Stimulated activated CD4-positive, alpha-beta T cell treated with anti-CD3 and anti-CD28 coated beads, Interleukin-4, amount 100 ng/mL, for 1 hour (primary cell): ENCODE measurements at places on chromosomes 7 and 10.

DNA sequence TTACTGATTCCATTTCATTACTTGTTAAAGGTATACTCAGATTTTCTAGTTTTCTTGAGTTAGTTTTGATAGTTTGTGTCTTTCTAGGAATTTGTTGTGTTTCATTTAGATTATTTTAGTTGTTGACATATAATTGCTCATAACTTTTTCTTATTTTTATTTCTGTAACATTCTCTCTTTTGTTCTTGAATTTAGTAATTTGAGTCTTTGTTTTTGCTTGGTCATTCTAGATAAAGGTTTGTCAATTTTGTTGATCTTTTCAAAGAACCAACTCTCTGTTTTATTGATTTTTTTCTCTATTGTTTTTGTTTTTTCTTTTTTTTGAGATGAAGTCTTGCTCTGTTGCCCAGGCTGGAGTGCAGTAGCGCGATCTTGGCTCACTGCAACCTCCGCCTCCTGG, 7.2 kb downstream of the EXOC6 start:
- DNase-seq, result no peak

- DNase-seq, result no peak
Measured at GRCh38 chr7:46604241-46604661, 683.2 kb upstream of the IGFBP3 start.

DNA sequence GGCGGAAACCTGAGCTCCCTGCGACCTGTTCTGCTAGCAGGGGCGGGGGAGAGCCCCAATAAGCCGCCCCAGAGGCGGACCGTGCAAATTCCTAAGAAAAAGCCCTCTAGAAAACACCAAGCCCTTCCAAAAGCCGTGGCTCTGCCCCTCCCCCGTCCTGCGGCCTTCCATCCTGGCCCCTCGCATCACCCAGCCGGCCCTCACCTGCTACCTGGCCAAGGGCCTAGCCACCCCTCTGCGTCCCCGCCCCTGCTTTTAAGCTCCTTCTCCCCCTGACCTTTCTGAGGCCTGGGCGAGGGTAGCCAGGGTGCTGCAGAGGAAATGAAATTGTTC, 24.9 kb downstream of the SKIDA1 start:
- no peak for DNase-seq

- no peak for DNase-seq
Measured at GRCh38 chr7:20896996-20897395, 110.3 kb upstream of the SP8 start.

GRCh38 chr7:18037609-18038008, 10.0 kb upstream of the PRPS1L1 start:
- DNase-seq, result no peak

DNA sequence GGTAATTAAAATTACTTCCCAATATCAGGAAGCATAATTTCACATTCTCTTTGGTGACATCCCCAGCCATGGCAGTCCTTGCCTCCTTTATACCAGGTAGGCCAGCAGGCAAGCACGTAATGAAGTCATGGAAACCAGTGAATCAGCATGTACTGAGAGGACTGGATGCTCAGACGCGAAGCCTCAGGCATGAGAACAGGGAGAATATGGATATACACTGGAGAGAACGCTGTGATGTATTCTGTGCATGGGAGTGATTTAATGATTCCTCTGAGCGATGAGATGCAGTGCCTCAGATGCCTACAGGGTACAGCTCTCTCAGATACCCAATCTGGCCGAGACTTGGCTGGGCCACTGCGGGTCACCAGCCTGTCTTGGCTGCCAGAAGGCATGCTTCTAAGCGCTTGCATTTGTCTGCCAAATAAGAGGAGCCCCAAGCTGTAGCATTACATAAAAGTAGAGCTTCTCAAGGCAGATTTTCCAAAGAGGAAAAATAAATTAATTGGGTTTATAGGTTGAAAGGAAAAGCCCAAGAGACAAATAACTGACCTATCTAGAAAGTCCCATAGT, 238.1 kb downstream of the RELN start:
- DNase-seq, result no peak

GRCh38 chr7:86644282-86645224, 844 bp downstream of the GRM3 start:
- no peak for DNase-seq

DNA sequence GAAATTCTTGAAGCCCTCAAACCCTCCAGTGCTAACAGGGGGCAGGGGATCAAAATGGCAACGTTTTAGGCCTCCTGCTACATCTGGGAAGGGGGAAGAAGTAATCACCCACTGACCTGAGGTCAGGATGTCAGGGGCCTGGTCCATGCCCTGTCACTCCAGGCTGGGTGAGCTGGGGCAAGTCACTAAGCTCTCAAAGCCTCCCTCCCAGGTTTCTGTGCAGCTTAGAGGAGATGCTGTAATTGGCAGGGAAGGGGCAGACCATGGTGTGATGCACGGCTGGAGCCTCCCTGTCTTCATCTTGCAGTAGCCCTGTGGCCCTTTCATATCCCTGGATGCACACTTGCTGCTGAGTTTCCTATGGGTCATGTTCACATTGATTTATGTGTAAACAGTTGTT, 27.2 kb downstream of the LEP start:
- DNase-seq, result no peak

DNA sequence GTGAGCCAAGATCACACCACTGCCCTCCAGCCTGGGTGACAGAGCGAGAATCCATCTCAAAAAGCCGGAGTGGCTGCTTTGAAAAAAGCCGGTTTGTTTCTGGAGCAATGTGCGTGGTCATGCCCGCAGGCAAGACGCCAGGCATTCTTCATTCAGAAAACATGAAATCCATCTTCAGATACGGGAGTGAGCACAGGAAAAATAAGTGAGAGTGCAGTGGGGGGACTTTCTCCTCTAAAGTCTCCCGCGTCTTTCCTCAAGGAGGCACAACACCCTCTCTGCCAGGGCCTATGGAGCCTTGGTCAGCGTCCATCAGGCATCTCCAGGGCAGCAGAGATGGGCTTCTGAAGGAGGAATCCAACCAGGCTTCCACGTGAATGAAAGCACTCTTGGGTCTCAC, 62.3 kb upstream of the DGKI start:
- no peak for DNase-seq

GRCh38 chr7:131233193-131233592, 94.5 kb upstream of the MKLN1 start:
- DNase-seq, result no peak

GRCh38 chr10:67452892-67453291, 243.1 kb downstream of the CTNNA3 start:
- DNase-seq, result no peak

GRCh38 chr10:49486009-49486408, 52.9 kb downstream of the ERCC6 start:
- no peak for DNase-seq

GRCh38 chr7:123643495-123644441, 11.9 kb upstream of the LMOD2 start:
- no peak for DNase-seq

- no peak for DNase-seq
Measured at GRCh38 chr7:131762753-131763152, 206.3 kb upstream of the PODXL start.

DNA sequence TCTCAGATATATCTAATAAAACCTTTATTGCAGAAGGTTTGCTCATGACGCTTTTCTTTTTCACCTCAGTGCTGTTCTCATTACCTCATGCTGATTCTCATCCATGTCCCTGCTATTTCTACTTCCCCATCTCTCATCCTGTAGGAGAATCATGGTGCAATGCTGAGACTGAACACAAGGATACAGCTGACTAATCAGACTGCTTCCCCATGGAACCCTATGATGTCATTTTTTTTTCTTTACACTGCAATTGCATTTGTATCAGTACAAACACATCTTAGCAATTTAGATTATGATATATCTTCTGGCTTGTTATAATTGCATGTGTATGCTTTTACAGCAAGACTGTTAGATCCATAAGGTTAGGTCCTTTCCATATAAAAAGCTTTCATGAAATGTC, 93.7 kb downstream of the SEMA3A start:
- DNase-seq, result no peak

GRCh38 chr7:116872026-116872425, 9.6 kb downstream of the CAPZA2 start:
- no peak for DNase-seq

GRCh38 chr7:18356191-18356645, 139.3 kb upstream of the HDAC9 start:
- DNase-seq, result no peak

DNA sequence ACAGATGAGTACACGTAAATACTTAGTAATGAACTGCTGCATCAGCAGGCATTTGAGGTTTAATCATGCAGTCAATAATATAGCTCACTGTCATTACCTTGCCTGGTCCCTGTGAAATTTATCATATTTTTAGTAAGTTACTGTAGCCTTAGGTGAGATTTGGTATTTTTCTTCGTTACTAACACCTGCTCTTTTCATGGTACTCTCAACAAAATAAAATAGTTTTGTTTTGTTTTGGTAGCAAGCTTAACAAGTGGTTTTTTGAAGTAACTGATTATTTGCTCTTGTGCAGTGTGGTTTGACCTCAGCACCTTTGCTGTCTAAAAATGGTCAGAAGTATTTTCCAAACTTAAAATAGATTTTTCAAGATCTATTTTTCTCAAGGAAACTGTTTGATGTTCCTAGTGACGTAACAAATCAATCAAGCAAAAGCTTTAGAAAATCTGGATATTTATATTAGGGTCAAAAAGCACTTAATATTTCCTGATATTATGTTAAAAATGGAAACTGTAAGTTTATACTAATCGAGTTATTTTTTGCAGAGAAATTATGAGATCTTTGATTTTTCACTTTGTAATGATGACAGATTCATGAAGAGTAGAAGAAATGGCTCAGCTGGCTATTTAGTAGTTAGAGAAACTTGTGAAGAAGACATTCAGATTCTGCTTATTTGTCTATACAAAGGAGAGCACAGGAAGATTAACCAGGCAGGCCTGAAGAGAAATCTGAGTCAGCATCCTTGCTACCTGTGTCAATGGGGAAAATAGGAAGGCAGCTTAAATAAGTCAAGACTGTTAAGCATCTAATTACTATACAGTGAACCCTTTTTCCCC, 21.0 kb upstream of the RPA3 start:
- no peak for DNase-seq

GRCh38 chr7:29145553-29146056, 732 bp downstream of the CPVL start:
- DNase-seq, result no peak

GRCh38 chr7:70237256-70237655, 639.0 kb downstream of the AUTS2 start:
- DNase-seq, result no peak

GRCh38 chr7:142030294-142030693, 34.6 kb downstream of the MGAM start:
- DNase-seq, result no peak

GRCh38 chr7:40182452-40182851, 47.6 kb downstream of the SUGCT start:
- no peak for DNase-seq

DNA sequence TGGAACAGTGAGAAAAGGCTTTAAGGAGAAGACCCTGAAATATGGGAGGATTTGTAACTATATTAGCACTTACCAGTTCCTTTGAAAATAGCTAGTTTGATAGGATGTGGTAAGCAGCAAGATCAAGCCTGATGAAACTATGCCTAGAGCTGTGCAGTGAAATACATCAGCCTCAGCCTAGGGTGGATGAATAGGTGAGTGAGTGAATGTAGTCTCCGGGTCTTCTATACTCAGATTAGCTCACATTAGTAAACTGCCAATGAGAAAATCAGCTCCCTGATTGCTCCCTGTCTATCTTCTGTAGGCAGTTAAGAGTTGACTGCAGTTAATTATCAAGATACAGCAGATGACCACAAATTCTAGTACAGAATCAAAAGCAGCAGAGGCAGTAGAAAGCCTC, 89.6 kb downstream of the ELAPOR2 start:
- no peak for DNase-seq

GRCh38 chr10:92750791-92751533, 61.2 kb downstream of the HHEX start:
- no peak for DNase-seq

- no peak for DNase-seq
Measured at GRCh38 chr10:122441961-122442360, 12.5 kb upstream of the ARMS2 start.

DNA sequence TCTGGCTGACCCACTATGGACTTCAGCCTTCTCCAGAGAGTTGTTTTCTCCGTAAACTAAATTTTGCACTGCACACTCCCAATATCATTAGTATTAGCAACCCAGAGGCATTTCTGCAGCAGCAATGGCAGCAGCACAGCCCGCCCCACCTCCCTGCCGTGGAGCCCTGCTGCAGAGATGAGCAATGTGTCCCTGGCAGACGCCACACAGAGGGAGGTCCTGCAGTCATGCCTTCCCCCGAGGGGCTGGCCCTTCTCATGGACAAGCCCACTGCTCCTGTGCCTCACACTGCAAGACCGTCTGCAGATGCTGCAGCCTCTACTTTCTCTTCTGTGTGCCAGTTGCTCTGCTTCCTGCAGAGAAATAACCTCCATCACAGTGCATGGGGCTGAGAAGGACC, 393.4 kb upstream of the MKI67 start:
- DNase-seq, result no peak
